Calu3 (cell line): ENCODE measurements at places on chromosomes 7 and 10. TPM values are rescaled to one million over a fixed set of nuclear protein-coding genes. Genes with fewer than 3 reads are reported as not detected.
A peak's percentile ranks its signal among the peaks of the same experiment; 100 is the strongest.

Gene CFAP69
- 3.4 and 4.6 TPM in 2 replicates for total RNA-seq

Gene ASIC3
- total RNA-seq, result 11.7 and 13.6 TPM in 2 replicates

DNA sequence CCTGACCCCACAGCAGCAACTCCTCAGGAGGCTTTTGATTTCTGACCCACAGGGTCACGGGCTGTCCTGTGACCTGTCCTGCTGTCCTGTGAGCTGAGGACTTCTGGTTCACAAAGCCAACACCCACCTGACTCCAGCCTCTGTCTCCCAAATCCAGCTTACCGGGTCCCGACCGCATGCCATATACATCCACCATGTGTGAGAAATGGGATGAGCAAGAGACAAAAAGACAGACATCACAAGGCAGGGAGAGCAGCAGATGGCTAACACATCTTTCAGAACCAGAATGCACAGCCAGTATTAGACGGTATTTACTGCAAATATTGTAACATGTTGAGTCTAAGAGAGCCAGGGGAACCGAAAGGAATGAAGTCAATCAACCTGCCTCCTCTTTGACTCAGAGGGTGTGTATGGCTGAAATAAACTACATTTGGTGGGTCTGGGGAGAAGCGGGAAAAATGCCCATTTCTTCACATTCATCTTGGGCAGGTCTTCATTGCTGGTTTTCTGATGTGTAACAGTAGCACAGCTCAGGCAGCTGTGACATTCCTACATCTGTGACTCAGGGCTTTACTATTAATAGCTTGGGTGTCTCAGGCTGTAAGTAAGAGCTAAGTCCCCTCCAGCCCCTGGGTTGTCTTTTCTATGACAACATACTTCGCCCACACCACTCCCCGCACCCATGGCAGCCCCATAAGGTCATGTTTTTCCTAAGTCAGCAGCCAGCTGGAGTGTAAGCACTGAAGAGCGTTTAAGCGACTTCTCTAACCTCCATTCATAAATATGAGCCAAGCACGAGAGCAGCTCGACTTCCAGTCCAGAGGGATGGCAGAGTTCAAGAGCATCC, 25.0 kb downstream of the ABLIM1 start:
- peak; percentile 42 for DNase-seq

DNA sequence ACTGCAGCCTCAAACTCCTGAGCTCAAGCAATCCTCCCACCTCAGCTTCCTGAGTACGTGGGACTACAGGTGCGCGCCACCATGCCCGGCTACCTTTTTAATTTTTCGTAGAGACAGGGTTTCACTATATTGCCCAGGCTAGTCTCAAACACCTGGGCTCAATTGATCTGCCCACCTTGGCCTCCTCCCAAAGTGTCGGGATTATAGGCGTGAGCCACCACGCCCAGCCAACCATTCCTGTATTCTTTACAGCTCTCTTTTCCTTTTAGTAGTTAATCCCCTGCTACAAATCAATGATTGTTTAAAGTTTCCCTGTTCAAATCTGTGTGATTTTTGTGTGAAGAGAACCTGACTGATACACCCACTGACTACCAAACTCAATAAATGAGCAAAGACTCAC, 75.4 kb upstream of the SVIL start:
- no peak for DNase-seq

Gene FAM241B
- 22.9 and 25.2 TPM in 2 replicates for total RNA-seq

Gene MOGAT3
- total RNA-seq, result not detected in 2 replicates

Gene NPTX2
- not detected in 2 replicates for total RNA-seq

Gene ZNF394
- total RNA-seq, result 17.3 and 19.2 TPM in 2 replicates

GRCh38 chr10:74011770-74012169, 13.9 kb downstream of the VCL start:
- peak; percentile 30 for DNase-seq

- DNase-seq, result no peak
These were observed 31.4 kb upstream of the NRCAM start for GRCh38 chr7:108487646-108488045.

- DNase-seq, result peak; percentile 29
These were observed 8.3 kb upstream of the ZC3HAV1L start for GRCh38 chr7:139043823-139044812.

Gene ZNF503
- total RNA-seq, result 12.5 and 12.8 TPM in 2 replicates

GRCh38 chr10:57314046-57314445, 953.0 kb upstream of the ZWINT start:
- no peak for DNase-seq

DNA sequence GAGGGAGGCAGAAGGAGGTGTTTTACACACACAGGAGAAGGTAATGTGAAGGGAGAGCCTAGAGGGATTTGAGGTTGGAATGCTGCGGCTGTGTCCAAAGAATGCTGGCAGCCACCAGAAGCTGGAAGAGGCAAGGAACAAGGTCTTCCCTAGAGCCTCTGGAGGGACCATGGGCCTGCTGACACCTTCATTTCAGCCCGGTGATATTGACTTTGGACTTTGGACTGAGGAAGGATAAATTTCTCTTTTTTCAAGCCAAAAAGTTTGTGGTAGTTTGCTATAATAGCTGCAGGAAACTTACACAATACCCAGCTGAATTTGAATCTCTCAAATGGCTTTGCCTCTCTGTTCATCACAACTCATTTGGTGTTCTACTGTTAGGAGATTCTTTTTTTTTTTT, 34.6 kb downstream of the UBN2 start:
- no peak for DNase-seq

GRCh38 chr10:112438356-112438755, 8.4 kb downstream of the ZDHHC6 start:
- DNase-seq, result no peak

- no peak for DNase-seq
These were observed 222.2 kb downstream of the KCNMA1 start for GRCh38 chr10:77415313-77415960.

DNA sequence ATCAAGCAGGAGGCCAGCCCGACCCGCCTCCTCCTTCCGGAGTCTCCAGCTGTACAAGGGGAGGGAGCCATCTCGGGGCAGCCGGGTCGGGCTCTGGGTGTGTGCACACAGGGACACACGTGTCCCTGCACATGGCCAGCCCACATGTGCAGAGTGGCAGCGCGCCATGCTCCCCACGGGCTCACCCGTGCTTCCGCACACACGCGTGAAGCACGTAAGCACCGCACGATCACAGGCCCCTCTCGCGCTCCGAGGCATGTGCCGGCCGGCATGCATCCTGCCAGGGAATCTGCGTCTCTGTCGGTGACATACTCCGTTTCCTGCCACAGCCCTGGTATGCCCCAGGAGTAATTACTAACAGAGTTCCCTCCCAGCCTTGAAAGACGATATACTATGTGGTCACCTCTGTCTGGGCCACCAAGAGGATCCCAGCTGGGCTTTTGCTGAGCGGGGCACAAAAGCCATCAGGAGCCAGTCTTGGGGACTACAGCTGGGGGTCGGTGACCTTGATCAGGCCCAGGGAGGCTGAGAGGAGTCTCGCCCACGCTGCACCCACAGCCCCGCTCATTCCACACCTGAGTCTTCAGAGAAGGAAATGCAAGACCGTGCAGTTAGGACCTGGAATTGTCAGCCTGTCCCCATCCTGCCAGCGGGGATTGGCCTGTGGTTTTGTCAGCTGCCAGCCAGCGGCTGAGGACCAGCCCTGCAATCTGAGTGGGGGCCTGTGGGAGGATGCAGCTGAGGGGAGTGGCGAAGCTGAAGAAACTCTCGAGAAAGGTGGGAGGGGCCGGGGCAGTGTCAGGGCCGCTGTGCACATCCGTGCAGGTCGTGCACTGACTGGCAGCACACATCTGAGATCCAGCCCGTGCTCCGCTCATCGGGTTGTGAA, 11.0 kb upstream of the LFNG start:
- peak; percentile 47 for DNase-seq

Gene GALNT17
- total RNA-seq, result not detected in 2 replicates

Gene PIK3CG
- not detected in 2 replicates for total RNA-seq

- DNase-seq, result no peak
These were observed 506.7 kb downstream of the PTPRN2 start for GRCh38 chr7:158080899-158081445.

DNA sequence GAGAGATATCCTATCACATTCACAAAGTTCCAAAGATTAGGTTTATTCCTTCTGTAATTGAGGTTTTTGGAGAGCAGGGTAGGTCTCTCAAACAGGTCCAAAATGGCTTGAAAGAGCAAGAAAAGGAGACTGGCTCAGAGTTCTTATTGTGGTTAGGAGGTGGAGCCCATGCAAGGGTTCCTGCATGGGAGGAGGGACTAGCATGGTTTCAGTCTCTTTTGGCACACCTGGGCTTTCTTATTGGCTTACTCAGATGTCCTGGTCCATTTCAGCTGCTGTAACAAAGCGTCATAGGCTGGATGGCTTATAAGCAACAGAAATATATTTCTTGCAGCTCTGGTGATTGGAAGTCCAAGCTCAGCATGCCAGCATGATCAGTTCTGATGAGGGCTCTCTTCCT, 493.1 kb downstream of the REEP3 start:
- DNase-seq, result no peak

Gene MRLN
- total RNA-seq, result not detected in 2 replicates

Gene FRAT2
- total RNA-seq, result 6.0 and 7.4 TPM in 2 replicates

GRCh38 chr7:135917721-135918120, 59.4 kb downstream of the MTPN start:
- DNase-seq, result no peak

DNA sequence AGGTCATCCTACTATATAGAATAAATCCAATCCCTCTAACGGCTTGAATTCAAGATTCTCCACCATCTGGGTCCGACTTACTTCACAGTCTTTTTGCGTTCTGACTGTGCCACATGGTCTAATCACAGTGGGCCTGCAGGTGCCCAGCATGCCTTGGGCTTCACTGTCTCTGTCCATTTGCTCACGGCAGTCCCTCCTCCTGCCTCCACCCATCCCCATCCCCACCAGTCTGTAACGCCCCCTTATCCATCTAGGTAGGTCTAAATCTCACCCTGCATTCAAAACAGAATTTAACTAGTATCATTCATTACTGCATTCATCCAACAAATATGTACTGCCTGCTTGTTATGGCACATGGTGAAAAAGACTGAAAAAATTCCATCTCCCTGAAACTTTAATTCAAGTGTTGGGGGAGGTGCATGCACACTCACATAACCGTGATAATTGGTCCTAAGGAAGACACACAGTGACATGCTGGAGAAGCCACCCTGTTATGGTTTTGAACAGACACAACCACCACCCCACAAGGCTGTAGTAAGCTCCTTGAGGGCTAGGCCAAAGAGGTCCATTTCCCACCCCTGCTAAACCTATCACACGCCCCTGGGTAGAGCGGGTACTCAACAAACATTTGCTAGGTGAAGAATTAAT, 24.2 kb downstream of the SORBS1 start:
- no peak for DNase-seq
